ENCODE measurements at places on chromosomes 12 and 14.

DNA sequence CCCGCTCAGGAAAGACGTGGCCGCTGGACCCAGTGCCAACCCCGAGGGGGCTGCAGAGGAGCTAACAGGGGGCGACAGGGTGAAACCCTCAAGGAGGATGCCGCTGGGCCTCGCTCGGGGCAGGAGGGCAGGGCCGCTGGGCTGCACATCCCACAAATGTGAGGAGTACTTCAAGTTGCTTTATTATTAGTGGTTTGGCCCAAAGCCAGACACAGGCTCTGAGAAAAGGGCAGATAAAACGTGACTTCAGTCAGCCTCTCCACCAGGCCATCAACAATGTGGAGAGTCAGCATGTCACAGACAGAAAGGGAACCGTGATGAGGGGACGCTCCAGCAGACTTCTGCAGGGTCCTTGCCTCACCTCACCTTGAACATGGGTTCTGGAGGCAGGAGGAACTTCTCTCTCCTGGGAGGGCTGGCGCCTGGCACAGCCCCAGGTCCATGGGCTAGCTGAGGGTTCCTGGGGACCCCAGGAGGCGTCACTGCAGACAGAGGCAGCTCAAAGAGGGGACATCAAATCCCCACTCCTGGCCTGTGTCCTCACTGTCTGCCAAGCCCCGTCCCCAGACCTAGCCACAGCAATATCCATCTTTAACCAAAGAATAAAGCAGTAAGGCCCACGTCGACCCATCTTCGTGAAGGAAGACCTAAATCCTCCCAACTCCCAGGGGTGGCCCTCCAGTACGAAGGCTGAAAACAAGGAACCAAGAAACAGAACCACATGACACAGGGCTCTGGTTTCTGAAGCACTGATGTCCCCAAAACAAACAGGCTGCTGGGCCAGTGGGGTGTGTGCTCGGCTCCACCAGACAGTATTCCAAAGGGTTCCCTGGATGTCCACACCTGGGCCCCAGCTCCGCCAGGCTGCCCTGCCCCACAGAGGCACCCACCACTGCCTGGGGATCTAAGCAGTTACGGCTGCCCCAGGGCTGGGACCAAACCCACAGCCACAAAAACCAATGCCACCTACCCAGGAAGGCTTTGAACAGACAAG, 35.1 kb downstream of the CCDC85C start:
- DNase-seq, result no peak

- no peak for DNase-seq
Observed at GRCh38 chr12:122020795-122021192, 890 bp upstream of the BCL7A start.

DNA sequence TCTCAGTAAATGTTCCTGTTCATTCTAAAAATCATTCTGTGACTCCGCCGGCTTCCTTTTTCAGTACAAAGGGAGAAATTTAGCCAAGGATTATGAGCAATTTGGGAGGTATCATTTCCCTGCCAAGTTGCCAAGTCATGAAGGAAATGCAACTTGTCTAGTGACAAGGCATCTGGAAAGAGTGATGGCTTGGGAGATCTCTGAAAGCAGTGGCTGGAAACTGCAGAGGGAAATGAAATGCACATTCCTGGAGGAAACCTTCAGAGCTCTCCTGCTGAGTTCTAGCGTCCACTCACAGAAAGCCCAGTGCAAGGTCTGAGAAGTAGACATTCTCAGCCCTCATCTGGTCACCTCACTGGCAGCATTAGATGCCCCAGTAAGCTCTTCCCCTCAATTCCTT, 91.7 kb downstream of the GALC start:
- no peak for DNase-seq

GRCh38 chr12:47360771-47361388, 281.1 kb upstream of the AMIGO2 start:
- DNase-seq, result no peak

GRCh38 chr12:14810167-14810952, 3.6 kb downstream of the SMCO3 start:
- no peak for DNase-seq

DNA sequence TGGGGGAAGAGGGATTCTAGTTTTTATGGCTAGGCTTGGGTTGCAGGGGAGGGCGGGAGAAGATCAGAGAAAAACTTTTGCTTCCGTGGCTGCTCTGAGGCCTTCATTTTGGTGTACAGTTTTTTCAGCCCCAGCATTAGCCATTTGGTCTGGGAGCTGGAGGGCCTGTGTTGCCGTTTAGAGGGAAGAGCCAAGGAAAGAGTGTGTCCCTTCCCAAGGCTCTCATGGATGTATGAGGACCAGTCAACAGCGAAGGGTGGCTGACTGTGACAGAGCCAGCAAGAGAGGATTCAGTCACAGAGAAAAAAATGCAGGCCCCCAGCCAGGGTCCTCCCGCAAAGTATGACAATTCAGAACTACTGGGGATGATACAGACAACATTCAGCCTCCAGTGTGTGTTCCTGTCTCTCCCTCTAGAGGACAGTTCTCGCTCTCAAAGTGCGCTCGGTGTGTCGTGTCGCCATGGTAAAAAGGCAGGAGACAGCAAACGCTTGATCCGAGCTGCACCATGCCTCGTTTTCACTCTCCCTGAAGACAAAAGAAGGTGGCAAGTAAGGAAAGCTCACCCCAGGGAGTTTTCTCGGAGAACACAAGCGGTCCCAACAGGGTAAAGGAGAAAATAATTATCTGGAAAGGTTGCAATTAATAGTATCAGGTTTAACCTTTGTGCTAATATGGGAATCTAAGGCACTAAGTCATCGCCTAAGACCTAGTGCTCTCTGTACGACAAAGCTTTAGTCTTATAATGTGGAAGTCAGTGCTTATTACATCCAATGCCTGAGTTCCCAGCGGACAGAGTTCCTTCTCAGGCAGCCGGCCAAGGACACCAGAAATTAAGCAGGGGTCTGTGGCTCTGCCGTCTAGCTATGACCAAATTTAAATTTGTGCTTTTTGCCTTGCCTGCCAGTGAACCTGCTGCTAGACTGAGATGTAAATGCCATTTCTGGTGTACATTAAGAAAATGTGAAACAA, 157.3 kb upstream of the PLXNC1 start:
- no peak for DNase-seq

DNA sequence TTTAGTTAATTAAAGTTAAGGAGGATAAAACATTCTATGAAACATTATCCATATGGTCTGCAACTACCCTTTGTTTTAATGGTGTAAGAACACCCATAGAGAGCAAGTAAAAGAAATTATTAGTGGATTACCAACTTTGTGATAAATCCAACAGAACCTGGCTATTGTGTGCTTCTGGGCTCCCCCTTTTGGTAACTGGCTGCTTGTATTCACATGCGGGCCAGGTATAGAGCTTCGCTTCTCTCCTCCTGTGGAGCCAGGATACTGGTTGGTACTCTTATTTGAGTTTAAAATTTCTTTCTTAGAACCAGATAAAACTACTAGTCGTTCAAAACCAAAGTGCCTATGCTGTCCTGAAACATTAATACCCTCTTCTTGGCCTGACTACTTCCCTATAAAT, 81.0 kb downstream of the PTPRR start:
- DNase-seq, result no peak

DNA sequence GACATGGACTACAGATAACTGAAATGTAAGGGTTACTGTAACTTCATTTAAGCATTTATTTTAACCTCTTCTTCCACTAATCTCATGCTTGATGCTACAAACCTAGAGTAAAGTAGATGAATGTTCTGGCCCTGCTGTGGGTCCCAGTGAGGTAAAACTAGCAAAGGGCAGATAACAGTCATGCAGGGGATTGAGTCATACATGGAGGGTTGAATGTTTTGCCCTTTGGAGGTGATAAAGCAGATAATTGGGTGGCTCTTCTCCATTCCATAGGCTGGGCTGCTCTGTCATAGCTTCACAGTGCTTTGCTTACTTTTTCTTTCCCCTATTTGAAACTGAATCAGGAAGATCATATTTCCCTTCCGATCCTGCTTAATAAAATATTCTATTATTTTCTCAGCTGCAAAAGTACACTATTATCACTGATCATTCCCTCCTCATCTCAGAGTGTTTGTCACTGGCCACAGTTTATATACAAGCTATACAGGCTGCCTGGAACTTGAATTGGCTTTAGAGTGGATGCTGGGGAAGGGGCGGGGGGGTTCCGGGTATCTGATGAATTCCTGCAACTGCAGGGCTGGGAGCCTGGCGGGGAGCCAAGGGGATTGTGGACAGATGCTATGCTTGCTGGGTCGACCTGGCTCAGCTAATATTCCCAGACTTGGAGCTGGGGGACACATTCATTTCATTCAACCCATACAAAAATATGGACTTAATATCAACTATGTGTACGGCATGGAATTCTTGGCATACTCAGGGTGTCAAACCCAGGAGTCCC, 235.1 kb downstream of the NRXN3 start:
- DNase-seq, result no peak

DNA sequence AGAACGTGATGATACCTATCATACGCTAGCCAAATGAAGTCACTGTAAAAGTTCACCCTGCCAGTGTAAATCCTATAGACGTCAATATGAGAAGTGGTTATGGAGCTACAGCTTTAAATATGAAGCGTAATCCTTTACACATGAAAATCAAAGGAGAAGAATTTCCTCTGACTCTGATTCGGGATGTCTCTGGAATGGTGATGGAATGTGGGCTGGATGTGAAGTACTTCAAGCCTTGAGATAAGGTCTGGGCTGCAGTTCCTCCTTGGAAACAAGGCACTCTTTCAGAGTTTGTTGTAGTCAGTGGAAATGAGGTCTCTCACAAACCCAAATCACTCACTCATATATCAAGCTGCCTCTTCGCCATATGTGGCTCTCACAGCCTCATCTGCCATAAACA, 53.1 kb upstream of the NAP1L1 start:
- DNase-seq, result no peak

DNA sequence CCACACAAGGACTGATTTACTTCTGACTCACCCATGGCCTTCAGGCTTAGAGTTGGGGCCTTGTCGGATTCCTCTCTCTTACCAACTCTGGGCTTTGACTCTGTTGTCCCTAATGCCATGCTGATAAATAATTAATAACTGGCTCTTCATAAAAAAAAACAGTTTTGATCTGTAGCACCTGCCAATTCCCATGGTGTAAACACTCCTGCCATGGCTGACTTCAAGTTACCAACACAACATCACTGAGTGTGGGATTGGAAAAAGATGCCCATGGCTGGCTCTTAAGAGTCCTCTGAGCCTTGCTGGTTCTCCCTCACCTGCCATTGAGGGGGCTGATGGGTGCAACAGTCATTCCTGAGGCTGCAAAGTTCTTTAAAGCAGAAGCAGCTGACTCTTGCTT, 104.8 kb downstream of the KIF26A start:
- DNase-seq, result no peak

DNA sequence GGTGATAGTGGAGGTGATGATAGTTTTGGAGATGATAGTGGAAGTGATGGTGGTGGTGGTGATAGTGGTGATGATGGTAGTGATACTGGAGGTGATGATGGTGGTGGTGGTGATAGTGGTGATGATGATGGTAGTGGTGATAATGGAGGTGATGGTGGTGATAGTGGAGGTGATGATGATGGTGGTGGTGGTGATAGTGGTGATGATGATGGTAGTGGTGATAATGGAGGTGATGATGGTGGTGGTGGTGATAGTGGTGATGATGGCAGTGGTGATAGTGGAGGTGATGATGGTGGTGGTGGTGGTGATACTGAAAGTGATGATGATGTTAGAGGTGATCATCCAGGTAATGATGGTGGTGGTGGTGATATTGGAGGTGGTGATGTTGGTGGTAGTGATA, 570.0 kb upstream of the TMEM132C start:
- no peak for DNase-seq

DNA sequence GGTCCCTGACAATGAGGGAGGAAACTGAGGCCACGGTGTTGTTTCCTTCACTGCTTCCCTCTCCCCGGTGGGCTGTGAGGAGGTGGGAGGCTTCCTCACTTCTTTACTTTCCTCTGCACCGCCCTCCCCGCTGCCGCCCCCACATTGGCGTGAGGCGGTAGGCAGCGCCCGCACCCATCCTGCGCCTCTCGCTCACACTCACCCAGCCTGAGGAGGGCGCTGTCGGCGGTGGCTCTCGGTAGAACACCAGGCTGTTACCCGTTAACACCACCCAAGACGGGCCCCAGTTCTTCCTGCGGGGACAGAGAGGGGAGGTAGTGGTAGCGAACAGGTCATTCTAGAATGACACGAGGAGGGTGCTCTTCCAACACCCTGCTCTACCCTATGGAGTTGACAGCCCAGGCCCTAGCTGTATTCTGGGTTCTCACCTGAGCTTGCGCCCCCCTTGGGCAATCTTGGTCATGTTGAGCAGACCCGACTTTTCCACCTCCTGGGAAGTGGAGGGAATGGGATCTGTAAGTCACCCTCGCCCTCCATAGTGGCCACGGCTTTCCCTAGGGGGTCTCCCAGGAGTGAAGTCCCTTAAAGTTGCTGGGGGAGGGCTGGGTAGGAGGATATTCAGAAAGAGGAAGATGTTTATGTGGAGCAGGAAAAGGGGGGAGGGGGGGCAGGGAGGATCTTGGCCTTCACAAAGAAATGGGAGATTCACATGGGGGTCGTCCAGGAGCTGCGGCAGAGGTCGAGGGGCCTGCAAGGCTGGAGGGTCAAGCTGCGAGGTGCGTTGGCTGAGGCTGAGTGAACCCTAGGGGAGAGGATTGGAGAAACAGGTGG, 3.3 kb downstream of the ARHGAP9 start:
- no peak for DNase-seq

- no peak for DNase-seq
Observed at GRCh38 chr14:75214558-75214957, 38.1 kb upstream of the TMED10 start.

GRCh38 chr14:64628940-64629408, 75.2 kb upstream of the PLEKHG3 start:
- DNase-seq, result no peak

DNA sequence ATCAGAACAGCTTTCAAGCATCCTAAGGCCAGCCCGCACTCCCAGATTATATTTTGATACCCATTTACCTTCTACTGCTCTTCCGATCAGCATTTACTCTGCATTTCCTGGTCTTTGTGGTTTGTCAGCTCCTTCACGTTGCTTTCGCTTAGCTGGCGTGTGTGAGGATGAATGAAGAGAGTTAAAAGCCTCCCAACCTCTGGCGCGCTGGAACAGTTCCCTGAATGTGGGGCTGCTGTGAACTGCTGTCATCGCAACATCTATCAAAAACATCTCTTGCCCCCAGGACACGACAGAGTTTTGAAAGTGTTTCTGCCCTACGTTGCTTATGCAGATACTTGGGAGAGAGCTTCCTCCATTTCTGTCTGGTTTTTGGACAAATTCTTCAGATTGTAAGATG, 129.2 kb downstream of the KCNA5 start:
- DNase-seq, result no peak

- no peak for DNase-seq
Observed at GRCh38 chr12:26493656-26494055, 298.3 kb downstream of the SSPN start.
